NCI-H1417 treated with DMSO at 0.1 percent for 48 hours (cell line): ENCODE measurements at places on chromosomes 6 and 20.

DNA sequence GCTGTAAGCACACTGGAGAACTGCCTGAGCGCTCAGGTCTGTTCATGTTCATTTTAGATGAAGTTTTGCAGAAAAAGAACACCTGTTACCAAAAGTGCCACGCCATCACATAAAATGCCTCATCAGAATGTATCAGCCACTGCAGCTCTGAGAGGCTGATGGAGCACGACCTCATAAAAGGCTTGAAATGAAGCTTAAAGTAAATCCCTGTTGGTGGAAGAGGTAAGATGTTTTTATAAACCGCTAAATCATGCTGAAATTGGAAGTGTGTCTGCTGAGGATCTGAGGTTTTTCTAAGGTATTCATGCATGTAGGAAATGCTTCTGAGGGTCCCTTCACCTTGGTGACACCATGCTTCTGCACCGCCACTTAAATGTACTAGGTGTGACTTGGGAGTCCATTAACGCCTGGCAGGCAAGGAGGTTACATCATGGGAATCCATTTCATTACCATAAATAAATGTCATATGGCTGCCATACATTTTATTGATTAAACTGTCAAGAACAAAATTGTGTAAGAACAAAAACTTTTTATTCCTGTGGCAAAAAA lies 363.1 kb upstream of the AGPAT4 start:
- DNase-seq, result no peak

GRCh38 chr20:55054453-55054852 lies 579.1 kb downstream of the DOK5 start:
- no peak for DNase-seq

- DNase-seq, result no peak
These were observed 83.4 kb upstream of the LY86 start for GRCh38 chr6:6505111-6505510.

DNA sequence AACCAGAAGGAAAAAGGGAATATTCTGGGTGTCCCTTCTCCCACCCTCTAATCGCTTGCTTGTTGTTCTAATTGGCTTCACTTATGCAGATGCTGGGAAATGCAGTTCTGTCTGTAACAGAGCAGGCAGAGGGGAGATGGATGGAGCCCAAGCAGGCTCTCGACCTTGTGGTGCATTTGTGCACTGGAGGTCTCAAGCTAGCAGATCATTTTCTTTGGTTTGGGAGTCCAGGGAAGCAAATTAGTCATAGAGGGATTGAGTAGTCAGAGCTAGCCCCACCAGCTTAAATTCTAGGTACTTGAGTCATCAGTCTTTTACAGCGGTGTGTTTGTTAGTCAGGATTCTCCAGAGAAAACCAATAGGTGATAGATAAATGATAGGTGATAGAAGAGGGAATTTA lies 234.7 kb upstream of the ECI2 start:
- DNase-seq, result no peak

DNA sequence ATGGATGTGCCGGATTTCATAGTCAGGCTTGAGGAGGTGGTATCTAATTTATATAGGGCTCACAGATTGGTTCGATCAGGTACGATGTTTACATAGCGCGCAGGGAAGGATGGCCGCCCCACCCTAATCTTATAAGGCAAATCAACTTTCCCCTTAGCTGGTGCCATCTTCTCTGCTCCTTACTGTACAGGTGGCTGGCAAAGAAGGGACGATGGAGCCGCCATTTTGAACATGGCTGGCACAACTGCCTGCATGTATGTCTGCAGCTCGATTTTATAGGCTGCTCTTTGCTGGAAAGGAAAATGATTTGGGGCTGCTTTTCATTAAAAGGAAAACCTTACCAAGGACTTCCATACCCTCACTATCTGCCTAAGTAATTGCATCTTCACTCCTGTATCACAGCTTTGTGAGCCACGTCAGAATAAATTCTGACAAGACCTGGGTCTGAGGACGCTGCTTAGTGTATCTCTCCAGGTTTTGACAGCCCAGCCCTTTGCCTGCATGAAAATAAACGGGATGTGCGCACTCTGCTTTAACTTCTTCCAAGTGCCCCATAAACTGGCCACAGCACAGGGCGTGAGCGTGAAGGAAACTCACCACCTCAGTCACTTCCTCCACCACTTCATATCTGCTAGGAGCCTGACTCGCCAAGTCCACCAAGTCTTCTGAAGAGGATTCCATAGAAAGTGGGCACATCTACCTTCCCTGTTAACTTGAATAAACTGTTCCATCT lies 109.4 kb upstream of the ARMC2 start:
- no peak for DNase-seq

- DNase-seq, result no peak
These were observed 152.1 kb downstream of the TAF4 start for GRCh38 chr20:61913423-61914225.

GRCh38 chr20:33373735-33374605 lies 27.3 kb downstream of the CDK5RAP1 start:
- no peak for DNase-seq

DNA sequence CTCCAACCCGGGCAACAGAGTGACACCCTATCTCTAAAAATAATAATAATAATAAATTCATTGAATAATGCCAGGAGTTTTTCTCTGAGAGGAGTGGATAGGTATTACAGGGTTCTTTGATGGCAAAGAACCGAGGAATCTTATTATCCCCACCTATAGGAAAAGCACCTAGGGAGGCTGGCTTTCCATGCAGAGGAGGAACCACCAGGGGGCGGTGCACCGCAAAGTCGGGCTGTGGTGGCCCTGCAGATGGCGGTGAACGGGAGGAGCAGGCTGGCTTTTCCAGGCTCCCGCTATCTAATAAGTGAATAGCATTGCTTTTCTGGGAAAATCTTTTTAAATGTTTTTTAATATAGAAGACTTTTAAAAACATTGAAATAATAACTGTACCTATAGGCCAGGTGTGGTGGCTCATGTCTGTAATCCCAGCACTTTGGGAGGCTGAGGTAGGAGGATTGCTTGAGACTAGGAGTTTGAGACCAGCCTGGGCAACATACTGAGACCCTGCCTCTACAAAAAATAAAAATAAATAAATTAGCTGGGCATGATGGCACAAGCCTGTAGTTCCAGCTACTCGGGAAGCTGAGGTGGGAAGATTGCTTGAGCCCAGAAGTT lies 864.2 kb downstream of the KIF16B start:
- no peak for DNase-seq

- DNase-seq, result no peak
These were observed 339.6 kb downstream of the UTRN start for GRCh38 chr6:144624716-144625115.

- no peak for DNase-seq
These were observed 41.1 kb upstream of the CAP2 start for GRCh38 chr6:17352302-17352701.

- DNase-seq, result no peak
These were observed 252.0 kb downstream of the HIVEP2 start for GRCh38 chr6:142692942-142693341.

- no peak for DNase-seq
These were observed 98.7 kb upstream of the LAMA2 start for GRCh38 chr6:128784266-128784665.

DNA sequence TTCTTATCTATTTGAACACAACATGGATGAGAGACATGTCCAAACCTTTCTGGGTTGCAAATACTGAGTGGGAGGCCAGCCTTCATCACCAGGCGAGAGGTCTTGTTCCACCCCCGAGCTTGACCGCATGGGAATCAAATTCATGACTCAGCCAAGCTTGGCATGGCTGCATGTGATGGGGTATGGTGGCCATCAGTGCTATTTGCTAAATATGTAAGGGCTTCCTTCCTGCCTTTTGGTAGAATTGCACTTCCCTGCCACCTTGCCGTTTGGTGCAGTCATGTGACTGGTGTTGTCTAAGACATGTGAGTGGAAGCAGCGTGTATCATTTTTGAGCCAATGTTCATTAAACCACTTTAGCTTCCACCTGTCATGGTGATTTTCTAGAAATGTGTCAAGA lies 508.9 kb upstream of the SULF2 start:
- no peak for DNase-seq
